NCI-H1694 (cell line): ENCODE measurements at places on chromosomes 7 and 10.

DNA sequence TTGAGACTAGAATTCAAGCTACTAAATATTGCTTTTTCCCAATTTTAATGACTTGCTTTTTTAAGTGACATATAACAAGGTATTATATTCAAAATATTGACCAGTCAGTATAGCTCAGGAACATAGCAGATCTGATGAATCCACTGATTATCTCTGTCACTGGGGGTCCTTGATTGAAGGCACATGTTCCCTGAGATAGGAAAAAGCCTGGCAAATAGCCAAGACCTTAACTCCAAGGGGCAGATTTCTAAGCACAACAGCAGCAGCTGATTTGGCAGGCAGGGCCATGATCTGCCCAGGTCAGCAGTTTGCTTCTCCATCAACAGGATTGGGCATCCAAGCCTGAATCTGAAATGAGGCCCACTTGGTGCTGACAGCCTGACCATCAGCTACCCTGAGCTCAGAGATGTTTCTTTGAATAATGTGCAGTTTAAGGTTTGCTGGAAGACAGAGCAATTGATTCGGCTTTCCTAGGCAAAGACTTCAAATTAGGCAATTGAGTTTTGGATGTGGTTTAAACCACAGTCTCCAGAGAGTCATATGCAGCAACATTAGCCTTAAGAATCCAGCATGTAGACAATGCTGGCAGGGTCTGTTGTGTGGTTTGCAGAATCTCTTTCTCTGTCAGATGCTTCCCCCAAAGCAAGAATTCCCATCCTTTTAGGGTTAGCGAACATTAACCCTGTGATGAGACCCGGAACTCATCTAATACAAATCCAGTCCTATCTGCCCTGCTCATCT is 352.6 kb downstream of the ADRA2A start:
- DNase-seq = no peak

GRCh38 chr7:51629206-51629605 is 312.6 kb upstream of the COBL start:
- no peak for DNase-seq

DNA sequence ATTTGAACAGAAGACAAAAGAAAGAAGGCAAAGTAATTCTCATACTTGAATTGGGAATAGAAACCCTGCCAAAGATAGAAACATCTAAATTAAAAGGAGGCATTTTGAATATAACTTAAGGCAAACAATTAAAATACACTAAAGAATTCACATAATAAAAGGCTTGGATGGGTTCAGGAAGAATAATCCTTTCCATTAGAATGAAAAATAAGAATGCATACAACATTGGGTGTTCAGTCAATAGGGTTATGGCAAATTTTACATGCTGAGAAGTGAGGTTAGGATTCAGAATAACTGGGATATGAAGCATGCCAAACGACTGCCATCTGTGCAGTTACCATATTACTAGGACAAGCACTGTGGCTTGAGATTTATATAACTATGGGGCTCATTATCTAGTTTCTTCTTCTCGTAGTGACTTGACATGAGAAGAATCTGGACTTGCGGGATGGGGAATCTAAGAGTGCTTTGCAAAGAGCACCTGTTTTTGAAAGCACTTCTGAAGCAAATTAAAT is 326.5 kb downstream of the THSD7A start:
- DNase-seq = no peak

DNA sequence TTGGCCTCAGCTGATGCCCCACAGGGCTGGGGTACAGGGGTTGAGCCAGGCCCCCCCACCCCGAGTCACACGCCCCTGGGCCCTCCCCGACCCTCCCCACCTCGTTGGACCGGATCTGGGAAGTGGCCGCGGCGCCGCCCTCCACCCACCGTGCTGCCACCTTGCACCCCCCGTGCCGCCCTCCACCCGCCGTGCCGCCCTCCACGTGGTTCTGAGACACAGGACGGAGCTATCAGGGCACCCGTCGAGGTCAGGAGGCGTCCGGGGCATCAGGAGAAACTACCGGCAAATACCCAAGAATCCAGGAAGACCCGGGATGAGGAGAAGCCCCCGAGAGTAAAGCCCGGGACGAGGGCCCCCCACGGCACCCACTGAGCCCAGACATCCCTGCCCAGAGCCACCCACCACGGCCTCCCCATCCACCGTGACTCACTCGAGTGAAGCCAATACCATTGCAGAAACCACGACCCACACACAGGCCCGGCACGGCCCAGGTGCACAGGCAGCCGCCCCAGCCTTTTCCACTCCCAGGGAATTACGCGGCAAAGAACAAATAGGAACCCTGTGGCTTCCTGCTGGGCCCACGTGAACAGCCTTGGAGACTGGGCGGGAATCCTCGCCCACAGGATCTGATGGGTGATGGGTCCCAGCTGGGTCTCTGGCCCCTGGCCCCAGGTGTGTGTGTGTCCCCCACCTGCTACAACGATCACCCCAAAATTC is 34.0 kb downstream of the ADAP1 start:
- DNase-seq = no peak

DNA sequence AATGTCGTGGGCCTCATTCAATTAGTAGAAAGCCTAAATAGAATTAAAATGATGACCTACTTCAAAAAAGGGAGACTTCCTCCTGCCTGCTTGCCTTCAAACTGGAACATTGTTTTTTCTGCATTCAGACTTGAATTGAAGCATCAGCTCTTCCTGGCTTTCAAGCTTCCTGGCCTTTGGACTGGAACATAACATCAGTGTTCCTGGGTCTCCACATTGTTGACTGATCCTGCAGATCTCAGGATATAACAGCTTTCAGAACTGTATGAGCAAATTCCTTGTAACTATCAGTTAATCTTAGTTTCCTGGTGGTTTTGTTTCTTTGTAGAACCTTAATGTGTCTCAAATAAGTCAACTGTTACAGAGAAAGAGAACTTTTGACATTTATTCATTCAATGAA is 18.6 kb downstream of the MAGI2 start:
- no peak for DNase-seq

GRCh38 chr7:145478541-145478940 is 638.1 kb upstream of the CNTNAP2 start:
- no peak for DNase-seq

DNA sequence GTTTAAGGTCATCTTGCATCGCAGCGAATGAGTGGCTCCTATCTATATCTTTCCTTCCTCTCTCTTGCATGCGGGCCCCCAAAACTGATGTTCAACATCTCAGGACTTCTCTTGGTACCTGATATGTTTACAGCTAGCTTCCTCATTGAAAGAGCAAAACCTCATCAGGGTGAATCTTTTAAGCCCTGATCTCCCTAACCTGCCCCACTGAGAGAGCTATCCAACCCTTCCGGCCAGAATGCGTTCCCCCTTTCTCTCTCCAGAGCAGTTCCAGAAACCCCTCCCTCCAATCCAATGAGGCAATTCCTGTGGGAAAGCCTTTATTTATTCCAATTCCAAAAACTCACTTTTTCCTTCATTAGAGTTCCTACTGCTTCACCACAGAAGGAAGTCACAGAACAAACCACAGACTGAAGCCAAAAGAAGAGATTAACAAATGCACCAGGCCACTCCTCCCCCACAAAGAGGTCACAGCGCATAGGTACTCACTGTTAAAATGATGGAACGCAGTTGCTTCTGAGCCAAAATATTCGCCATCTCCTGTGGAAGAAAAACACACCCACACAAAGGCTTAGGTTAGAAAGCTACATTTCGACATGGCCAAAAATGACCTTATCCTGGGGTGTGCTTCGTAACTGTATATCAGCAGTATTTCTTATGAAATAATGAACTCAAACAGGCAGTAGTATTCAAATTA is 232.4 kb downstream of the ELMO1 start:
- DNase-seq = no peak

DNA sequence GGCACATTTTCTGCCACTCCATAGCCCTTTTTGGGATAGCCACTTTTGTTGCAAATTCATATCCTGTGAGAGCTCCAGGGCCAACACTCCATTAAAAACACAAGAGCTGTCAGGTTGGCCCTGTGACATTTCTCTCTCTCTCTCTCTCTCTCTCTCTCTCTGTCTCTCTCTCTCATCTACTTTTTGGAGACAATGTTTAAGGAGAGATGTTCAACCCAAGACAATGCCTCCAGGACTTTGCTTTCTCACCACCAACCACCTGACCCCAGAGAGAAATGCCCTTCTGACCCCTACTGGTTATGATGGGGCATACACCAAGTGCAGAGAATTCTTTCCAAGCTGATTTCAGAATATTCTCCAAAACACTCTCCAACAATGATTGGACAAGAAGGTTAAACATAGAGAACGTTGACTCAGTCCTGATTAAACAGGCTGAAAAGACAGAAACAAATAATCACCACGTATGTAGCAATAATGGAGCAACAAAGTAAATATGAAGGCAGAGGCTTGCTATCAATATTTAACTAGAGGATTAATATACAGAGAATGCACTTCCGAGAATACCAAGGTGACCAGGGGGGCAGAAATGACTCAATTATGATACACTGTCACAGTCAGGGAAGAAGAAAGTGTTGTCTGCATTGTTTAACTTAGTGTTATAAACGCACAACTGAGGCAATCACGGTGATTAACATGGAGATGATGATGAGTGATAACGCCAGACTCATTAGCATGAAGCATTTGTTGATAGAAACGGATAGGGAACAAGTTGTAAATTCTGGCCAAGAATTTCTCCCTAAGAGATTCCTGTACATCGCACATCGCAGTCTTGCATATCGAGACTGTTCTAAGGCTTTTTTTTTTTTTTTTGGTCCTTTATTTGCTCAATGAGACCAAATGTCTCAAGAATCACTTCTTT is 178.5 kb downstream of the NRP1 start:
- no peak for DNase-seq

DNA sequence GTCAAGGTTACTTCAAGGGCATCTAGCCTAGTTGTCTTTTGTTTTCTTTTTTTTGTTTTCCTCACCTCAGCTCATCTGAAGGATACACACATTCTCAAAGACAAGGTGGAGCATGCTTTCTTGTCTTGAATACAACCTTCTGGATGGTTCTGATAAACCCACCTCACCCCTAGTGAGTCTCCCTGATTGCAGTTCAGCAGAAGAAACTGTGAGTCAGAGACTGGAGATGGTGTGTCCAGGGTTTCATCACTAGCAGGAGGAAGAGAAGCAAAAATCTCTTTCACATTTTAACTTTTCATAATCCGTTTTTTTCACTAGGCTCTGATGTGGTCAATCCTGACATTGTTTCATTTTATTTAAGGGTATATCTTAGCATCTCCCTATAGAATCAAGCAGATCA is 143.0 kb upstream of the NRBF2 start:
- DNase-seq = no peak

- DNase-seq = no peak
These were observed 45.6 kb upstream of the TES start for GRCh38 chr7:116164552-116165306.

- DNase-seq = no peak
These were observed 123.6 kb downstream of the CLEC2L start for GRCh38 chr7:139647085-139647484.

DNA sequence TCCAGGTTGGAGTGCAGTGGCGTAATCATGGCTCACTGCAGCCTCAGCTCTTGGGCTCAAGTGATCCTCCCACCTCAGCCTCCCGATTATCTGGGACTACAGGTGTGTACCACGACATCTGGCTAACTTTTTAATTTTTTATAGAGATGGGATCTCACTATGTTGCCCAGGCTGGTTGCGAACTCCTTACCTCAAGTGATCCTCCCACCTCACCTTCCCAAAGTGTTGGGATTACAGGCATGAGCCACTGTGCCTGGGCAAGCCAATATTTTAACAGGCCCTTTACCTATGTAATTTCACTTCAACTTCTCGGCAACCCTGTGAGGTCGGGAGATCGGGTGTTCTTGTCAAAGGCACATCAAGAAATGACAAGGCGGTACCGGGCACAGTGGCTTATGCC is 146.3 kb downstream of the CUX1 start:
- no peak for DNase-seq

DNA sequence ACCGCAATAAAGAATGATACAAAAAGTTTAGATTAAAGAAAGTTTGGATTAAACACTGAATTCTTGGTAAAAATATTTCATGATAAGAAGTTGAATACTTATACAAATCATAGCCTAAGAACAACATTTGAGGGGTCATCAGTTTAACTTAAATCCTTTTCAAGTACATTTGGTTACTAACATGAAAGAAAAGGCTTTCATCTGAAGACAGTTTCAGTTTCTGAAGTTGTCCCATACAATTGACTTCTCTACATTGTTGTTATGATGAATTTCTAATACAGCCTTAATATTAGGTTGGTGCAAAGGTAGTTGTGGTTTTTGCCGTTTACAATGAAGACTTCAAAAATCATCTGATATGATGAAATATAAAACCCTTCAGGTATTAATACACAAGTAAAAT is 317.5 kb upstream of the MAGI2 start:
- DNase-seq = no peak

GRCh38 chr10:2962194-2962593 is 105.2 kb upstream of the PFKP start:
- DNase-seq = no peak

DNA sequence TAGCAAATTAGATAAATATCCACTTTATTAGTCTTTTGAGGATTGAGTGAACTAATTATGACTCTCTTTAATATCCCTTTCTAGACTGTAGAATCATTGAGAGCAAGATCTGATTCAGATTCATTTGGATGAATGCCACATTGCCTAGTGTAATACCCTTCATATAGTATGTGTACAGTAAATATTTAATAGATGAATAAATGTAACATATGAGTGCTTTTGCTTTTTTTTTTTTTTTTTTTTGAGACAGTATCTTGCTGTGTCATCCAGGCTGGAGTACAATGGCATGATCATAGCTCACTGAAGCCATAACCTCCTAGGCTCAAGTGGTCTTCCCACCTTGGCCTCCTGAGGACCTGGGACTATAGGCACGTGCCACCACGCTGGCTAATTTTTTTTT is 14.8 kb downstream of the SAMD8 start:
- DNase-seq = no peak

- no peak for DNase-seq
These were observed 202.0 kb upstream of the COBL start for GRCh38 chr7:51518646-51519045.
